ENCODE measurements at places on chromosomes 5 and 9.
A peak's percentile ranks its signal among the peaks of the same experiment; 100 is the strongest.

- DNase-seq, result no peak
Measured at GRCh38 chr9:110220809-110221208, 12.8 kb upstream of the C9orf152 start.

GRCh38 chr9:115138151-115138550 lies 20.2 kb upstream of the TNC start:
- no peak for DNase-seq

DNA sequence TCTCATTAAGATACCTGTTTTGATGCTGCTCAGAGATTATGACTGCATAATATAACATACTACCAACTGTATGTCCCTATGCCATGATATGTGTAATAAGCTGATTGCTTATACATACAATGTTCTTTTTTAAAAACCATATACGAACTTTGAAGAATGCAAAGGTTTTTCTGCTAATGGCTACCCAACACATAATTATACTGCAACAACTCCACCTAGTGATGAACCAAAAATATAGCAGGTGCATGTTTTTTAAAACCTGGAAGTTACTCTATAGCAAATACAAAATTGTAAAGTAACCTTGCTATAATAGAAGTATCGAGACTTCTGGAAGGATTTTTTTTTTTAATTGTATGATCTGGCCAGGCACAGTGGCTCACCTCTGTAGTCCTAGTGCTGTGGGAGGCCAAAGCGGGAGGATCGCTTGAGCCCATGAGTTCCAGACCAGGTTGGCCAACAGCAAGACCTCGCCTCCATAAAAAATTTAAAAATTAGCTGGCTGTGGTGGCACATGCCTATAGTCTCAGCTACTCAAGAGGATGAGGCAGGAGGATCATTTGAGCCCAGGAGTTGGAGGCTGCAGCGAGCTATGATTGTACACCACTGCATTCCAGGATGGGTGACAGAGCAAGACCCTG lies 49.1 kb downstream of the HOMER1 start:
- DNase-seq, result no peak

- no peak for DNase-seq
Measured at GRCh38 chr5:134554319-134555222, 29.1 kb downstream of the JADE2 start.

- DNase-seq, result no peak
Measured at GRCh38 chr9:109117856-109118807, 1.6 kb downstream of the TMEM245 start.

- DNase-seq, result peak; percentile 66
Measured at GRCh38 chr9:132507670-132508469, 74.5 kb upstream of the BARHL1 start.

DNA sequence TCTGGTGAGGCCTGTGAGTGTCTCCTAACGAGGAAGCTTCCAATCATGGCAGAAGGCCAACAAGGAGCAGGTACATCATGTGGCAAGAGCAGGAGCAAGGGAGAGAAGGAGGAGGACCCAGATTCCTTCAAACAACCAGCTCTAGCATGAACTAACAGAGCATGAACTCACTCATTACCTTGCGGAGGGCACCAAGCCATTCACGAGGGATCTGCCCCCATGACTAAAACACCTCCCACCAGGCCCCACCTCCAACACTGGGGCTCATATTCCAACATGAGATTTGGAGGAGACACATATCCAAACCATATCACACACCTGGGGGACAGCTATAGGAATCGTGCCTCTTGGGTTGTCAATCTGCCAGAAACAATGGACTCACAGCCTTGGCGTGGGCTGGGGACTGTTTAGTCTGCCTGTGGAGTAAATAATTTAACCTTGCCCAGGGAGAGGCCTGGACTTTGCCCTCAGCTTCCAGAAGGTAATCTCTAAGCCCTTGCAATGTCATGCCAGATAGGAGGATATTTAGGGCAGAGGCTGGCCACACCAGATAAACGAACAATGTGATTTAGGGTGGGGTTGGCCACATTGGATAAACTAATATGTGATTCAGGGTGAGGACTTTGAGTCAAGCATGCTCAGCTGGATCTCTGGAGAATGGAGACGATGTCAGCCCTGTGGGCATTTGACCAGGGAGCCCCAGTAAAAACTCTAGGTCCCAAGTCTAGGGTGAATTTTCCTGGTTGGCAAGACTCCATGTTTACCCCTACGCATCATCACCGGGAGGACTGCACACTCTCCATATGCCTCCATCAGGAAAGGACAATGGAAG lies 13.6 kb upstream of the VDAC1 start:
- DNase-seq, result no peak

- no peak for DNase-seq
Measured at GRCh38 chr9:127463911-127464310, 12.6 kb downstream of the LRSAM1 start.

- no peak for DNase-seq
Measured at GRCh38 chr5:128453121-128453520, 84.9 kb downstream of the FBN2 start.

DNA sequence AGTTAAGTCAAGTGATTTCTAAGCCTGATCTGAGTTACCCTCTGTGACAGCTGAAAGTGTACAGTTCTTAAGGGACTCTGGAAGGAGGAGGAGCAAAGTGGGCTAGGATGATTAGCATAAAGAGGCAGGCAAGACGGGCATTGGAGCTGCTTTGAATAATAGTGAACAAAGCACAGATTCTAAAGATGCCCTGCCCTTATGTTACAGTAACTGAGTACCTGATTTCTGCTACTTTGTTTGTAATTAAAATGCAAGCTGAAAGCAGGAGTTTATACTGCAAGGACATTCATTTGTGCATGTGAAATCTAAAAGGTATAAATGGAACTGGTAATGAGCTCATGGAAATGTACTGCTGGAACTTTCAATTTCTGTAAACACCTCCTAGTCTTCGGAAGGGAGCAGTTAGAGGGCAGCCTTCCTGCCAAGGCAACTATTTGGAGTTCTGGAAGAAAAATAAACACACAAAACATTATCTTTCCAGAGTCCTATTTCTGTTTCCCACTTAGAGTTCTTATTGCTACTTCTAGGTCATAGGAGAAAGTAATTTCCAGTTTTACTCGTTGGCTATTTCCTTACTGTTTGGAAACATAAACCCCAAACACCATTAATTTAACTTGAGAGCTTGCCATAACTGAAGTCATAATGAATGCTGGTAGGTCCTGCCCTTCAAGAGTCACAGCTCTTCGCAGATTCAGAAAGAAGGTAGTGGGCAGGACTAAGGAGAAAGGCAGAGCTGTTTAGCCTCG lies at the start of gene RANBP3L:
TSS of gene RANBP3L (minus strand) at position 45 of the 746 bp plus-strand sequence. CDS start 486 bp downstream, outside the sequence.
- no peak for DNase-seq

GRCh38 chr5:149550594-149551226 lies 529 bp downstream of the CSNK1A1 start:
- no peak for DNase-seq

DNA sequence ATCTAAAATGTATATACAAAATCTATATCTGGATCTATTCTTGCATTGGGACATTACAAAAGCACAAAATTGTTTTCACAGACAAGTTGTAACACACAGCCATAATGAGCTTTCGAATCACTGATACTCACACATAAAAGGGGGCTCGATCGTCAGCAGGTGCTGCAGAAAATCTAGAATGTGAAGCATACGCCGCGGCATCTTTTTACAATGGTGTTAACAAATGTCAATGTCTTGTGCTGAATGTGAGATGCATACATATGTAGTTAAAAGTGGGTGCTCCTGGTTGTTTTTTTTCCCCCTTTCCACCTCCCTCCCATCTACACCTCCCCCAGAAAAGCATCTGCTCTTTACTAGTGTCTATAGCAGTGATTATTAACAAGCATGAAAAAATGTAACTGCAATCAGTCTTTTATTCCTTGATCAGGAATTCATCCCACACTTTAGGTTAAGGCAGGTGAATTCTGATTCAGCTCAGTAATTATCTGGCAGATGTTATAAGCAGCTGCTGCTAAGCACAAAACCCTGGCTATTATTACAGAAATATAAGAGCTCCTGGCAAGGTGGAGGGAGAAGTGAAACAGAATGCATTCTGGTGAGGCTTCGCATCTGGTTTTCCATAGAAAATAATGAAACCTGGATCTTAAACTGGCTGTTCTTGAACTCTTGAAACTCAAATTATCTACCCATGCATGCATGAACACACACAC lies 114.1 kb downstream of the MPDZ start:
- no peak for DNase-seq

DNA sequence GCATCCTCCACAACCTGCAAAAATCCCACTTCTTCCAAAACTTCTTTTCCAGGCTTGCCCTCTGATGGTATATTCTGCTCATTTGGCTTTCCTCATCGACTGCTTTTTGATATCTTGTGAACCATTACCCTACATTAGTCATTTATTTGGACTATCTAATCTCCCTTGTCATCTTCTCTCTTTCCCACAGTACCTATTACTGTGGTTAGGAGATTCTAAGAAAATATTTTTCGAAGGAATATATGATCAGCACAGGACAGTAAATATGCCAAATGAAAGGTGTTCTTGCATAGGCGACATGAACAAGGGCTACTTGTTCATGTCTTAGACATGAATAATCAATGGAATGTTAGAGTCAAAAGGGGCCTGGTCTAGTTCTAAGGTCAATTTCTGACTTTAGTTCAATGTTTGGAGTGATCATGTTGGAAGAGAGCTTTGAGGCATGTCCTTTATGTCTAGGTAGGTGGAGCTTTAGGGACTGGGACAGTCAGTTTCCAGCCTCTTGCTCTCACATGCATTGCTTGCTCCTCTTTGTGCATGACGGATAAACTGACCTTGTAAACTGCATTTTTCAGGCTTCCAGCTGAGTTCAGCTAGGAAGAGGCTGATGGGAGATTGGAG lies 243.4 kb upstream of the RPS23 start:
- no peak for DNase-seq

GRCh38 chr9:128459011-128459410 lies 3.2 kb downstream of the ODF2 start:
- no peak for DNase-seq

GRCh38 chr5:53984971-53985370 lies 325.4 kb downstream of the ARL15 start:
- DNase-seq, result no peak

GRCh38 chr5:113283558-113283957 lies 151.2 kb downstream of the TSSK1B start:
- DNase-seq, result no peak

DNA sequence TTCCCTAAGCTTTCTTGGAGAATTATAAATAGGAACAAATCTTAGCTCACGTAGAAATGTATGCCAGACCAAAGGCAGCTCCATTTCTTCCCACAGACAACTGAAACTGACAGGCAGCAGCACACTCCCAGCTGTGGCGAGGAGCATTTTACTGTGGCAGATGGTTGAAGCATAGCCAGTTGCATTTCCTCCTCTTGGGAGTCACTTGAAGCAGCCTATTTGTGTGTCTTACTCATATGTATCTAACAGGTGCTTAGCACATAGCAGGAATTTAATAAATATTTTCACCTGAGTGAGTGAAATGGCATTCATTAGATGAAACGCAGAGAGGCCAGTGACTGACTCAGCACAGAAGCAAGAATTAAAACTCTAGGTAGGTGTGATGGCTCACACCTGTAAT lies 12.3 kb upstream of the MTMR12 start:
- DNase-seq, result no peak

GRCh38 chr5:13976867-13977830 lies 32.7 kb upstream of the DNAH5 start:
- DNase-seq, result no peak

GRCh38 chr9:25513509-25514033 lies 164.7 kb downstream of the TUSC1 start:
- no peak for DNase-seq

DNA sequence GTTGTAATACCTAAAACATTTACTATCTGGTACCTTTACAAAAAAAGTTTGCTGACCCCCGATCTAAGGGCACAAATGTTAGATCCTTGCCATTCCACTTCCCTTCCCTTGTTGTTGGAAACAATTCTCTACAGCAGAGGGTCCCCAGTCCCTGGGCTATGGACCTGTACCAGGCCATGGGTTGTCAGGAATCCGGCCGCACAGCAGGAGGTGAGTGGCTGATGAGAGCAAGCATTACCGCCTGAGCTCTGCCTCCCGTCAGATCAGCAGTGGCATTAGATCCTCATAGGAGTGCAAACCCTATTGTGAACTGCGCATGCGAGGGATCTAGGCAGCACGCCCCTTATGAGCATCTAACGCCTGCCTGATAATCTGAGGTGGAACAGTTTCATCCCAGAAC lies 248.5 kb downstream of the AP3B1 start:
- no peak for DNase-seq

DNA sequence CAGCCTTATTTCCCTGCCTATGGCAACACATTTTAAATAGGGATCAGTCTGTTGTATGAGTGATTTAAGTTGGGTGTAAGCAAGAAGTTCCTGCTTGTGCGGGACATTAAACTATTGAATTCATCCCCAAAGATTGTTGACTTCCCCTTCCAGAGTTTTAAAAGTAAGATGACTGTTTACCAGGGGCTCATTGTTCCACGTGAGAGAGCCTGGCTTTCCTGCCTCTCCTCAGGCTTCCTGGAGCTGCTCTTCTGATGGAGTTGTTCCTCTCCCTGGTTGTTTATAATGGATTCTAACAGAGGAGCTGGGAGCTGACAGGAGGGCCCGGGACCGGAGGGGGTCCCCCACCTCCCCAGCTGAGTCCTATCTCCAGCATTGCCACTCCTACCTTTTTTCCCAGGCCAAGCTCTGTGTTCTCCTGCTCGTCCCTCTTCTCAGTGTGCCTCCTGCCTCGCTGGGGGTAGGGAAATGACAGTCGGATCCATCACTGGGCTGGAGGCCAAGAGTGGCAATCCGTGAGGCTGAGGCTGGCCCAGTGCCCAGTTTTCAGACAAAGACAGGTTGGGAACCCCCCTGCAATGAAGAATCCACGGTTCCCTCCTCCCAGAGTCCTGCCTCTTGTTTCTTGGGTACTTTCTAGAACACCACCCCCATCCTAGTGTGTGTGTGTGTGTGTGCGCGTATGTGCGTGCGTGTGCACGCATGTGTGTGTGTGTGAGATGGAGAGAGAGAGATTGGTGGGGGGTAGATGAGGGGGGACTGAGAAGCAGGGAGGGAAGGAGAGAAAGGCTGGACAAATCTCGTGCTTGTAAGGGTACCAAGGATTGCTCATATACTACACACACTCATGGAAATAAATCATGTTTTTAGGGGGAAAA lies 123.7 kb upstream of the NFIB start:
- no peak for DNase-seq

DNA sequence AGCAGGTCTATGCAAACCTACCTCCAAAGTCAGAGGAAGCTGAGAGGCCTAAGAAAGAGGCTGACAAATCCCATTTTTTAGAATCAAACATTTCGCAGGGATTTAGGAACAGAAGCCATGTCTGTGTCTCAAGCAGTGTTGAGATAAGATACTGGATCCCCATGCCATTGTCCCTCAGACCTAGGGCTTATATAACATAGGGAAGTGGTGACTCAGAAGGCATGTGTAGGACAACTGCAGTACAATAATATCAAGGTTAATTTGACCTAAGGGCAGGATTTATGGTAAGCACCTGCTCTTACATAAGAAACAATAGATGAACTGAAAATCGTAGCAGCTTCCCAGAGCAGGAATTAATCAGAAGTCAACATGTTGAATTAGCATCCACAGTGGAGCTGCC lies 459.4 kb downstream of the ANXA1 start:
- DNase-seq, result no peak

DNA sequence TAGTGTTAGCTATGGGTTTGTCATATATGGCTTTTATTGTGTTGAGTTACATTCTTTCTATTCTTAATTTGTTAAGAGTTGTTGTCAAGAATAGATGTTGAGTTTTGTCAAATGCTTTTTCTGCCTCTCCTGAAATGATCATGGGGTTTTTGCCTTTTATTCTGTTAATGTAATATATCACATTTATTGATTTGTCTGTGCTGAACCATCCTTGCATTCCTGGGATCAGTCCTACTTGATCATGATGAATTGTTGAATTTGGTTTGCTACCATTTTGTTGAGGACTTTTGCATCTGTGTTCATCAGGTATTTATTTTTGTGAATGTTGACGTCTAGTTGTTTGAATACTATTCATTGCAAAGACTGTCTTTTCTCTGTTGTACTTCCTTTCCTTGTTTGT lies 23.9 kb downstream of the RIC1 start:
- DNase-seq, result no peak

Data from progenitor cell of endocrine pancreas (in vitro differentiated cells).